ENCODE measurements at places on chromosomes 1 and 21.

- no peak overlapping the region for H3K4me3 ChIP-seq
- peaks cover 4% of the 10 kb centered on the region for H3K4me1 ChIP-seq
- H3K27me3 ChIP-seq, result peaks cover 1% of the 10 kb centered on the region
- DNase-seq, result peak; percentile 77
Measured at GRCh38 chr1:9289090-9289534, 3.6 kb upstream of the SPSB1 start.

DNA sequence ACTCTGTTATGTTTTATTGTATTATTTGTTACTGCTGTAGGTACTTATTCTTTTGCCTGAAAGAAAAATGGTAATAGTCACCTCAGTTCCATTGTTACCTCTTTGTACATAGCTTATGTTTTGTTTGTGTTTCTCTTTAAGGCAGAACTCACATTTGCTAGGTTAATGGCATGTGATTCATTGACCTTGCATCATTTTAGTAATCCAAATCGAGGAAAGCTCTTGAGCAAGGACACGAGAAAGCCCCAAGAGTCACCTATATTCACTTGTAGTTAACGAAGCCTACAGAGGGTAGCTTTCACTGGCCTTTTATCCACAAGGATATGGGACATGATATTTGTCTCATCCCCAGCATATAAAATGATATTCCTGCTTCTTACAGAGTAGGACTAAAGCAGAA lies 1765.2 kb downstream of the NCAM2 start:
- H3K4me1 ChIP-seq, result no peaks in the 10 kb centered on the region
- DNase-seq, result no peak
- H3K27ac ChIP-seq, result no peak overlapping the region
- H3K36me3 ChIP-seq, result no peaks in the 10 kb centered on the region
- H3K4me3 ChIP-seq, result no peak overlapping the region

- H3K4me1 ChIP-seq, result no peaks in the 10 kb centered on the region
- no peak overlapping the region for H3K4me3 ChIP-seq
- no peak for DNase-seq
- peaks cover 29% of the 10 kb centered on the region for H3K36me3 ChIP-seq
Measured at GRCh38 chr21:40179166-40179565, 311.9 kb downstream of the PCP4 start.

- H3K4me1 ChIP-seq, result no peaks in the 10 kb centered on the region
- H3K36me3 ChIP-seq, result no peaks in the 10 kb centered on the region
- no peak overlapping the region for H3K4me3 ChIP-seq
- H3K27me3 ChIP-seq, result no peaks in the 10 kb centered on the region
- no peak for DNase-seq
Measured at GRCh38 chr1:104196136-104196535, 446.4 kb downstream of the AMY1C start.

GRCh38 chr1:206074839-206075238 lies 21.9 kb downstream of the RHEX start:
- no peaks in the 10 kb centered on the region for H3K36me3 ChIP-seq
- no peaks in the 10 kb centered on the region for H3K27me3 ChIP-seq
- DNase-seq, result no peak
- no peaks in the 10 kb centered on the region for H3K4me1 ChIP-seq

DNA sequence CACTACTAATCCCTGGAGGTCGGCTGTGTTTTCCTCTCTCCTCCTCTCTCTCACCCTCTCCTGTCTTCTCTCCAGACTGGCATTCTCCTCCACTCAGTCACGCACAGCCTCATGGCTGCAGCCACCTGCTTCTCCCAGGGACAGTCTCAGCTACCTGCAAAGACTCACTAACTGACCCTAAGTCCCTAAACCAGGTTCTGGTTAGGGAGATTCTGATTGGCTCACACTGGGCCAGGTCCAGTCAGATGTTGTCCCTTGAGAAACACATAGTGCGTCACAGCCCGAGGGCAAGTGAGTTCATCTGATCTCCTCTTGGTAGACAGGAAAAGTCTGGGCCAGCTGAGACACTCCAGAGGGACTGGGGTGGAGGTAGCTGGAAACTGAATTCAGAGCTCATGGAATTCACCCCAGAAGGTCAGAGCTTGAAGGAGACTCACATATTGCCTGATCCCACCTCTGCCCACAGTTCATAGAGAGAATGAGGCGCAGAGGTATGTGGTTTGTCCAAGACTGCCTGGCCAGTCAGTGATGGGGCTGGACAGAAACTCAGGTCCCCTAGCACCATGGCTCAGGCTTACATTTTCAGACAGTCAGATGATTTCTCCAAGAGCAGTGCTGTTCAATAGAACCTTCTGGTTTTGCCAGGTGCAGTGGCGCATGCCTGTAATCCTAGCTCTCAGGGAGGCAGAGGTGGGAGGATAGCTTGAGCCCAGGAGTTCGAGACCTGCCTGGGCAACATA lies 40.4 kb upstream of the RPL11 start:
- no peaks in the 10 kb centered on the region for H3K36me3 ChIP-seq
- no peak for DNase-seq
- H3K27me3 ChIP-seq, result peaks cover 2% of the 10 kb centered on the region
- no peak overlapping the region for H3K4me3 ChIP-seq
- no peak overlapping the region for H3K27ac ChIP-seq
- H3K4me1 ChIP-seq, result no peaks in the 10 kb centered on the region

GRCh38 chr1:119008483-119009311 lies 20.6 kb upstream of the TBX15 start:
- H3K4me3 ChIP-seq, result peak overlapping the region; percentile 88
- peaks cover 4% of the 10 kb centered on the region for H3K36me3 ChIP-seq

DNA sequence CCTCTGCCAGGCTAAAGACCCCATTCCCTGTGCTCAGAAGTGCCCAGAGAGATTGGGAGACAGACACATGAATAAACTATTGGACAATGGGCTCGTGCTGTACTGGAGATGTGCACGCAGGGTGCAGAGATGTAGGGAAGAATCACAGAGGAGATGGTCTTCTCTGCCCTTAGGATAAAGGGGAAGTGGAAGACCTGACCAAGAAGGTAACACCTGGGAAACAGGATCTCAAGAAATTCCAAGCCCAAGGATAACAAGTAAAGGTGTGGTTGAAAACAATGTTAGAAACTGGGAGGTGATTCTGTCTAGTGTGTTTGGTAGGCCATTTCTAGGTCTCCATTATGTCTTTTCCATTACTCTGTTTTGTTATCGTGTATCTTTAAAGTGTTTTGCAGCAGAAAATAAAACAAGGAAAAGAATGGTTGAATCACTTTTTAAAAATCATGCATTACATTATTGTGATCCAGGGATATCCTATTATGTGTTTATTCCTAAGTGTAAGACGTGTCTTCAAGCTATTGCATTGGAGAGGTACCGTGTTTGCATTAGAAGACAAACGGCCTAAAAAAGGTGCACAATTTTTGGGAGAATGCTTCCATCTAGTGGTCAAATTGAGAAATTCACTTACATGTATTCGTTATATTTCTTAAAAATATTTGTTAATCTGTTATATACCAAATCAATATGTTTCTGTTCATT lies 40.8 kb upstream of the KCTD3 start:
- H3K36me3 ChIP-seq, result no peaks in the 10 kb centered on the region
- H3K27ac ChIP-seq, result no peak overlapping the region
- H3K4me3 ChIP-seq, result no peak overlapping the region
- no peaks in the 10 kb centered on the region for H3K4me1 ChIP-seq
- no peak for DNase-seq

GRCh38 chr1:50346621-50347020 lies 76.6 kb downstream of the DMRTA2 start:
- H3K27ac ChIP-seq, result no peak overlapping the region
- peaks cover 10% of the 10 kb centered on the region for H3K4me1 ChIP-seq
- no peak for DNase-seq
- H3K36me3 ChIP-seq, result no peaks in the 10 kb centered on the region
- H3K27me3 ChIP-seq, result peaks cover 4% of the 10 kb centered on the region

DNA sequence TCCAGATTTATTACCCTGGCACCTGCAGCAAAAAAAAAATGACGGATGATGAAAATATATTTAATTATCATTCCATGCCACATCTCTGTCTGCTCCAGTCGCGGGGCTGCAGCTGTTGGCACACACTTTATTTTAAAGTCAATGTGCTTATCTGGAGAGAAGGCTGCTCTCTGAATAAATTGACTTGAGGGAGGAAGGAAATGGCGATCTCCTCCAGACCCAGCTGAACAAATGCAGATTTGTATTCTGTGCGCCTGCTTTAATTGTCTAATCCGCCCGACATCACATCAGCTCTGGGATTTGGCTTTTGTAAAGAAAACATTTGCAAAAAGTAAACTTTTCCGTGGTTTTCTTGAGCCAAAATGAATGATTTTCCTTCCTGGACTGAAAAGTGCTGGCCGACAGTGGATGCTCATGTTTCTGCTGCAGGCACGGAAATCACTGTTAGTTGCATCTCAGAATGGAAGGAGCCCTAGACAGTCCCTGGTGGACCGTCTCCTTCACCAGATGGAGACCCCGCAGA lies 150.2 kb downstream of the CAMTA1 start:
- peaks cover 25% of the 10 kb centered on the region for H3K4me1 ChIP-seq
- DNase-seq, result peak; percentile 22
- H3K27me3 ChIP-seq, result peaks cover 6% of the 10 kb centered on the region
- no peak overlapping the region for H3K4me3 ChIP-seq
- no peak overlapping the region for H3K27ac ChIP-seq
